ENCODE measurements at places on chromosomes 3 and 15.

DNA sequence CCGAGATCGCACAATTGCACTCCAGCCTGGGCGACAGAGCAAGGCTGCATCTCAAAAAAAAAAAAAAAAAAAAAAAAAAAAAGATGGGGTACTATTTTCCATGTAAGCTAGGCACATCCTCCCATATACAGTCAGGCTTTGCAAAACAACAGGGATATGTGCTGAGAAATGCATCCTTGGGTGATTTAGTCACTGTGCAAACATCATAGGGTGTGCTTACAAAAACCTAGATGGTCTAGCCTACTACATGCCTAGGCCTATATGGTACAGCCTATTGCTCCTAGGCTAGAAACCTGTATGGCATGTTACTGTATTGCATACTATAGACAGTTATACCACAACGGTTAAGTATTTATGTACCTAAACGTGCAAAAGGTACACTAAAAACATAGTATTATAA lies 75.0 kb downstream of the TTBK2 start:
- DNase-seq: no peak

DNA sequence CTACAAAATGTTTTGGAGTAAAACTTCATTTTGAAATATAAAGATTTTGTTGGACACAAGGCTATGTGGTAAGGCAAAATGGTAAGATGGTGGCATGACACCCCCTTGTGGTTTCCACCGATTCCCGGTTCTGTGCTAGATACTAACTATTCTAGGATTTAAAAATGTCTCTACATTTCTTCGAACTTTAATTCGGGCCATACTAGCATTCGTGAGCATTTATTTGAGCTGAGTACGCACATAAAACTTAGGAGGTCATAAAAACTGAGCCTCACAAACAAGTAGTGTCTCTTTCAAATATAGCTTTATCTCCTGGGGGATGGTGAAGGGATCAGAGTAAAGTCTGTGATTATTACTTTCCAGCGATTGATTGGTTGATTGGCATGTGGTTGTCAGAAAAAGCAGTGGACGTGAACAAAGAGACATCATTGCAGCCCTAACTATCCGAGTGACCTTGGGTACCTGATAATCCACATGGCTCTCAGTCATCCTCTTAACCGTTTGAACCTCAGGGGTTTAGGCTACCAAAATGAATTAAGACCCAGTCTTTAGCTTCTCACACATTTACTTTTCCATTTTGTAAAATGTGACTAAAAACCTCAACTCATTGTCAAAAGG lies 1.1 kb upstream of the ZNF639 start:
- peak; percentile 77 for DNase-seq

GRCh38 chr15:59307165-59307537 lies 65.5 kb downstream of the MYO1E start:
- no peak for DNase-seq

- DNase-seq: peak; percentile 30
These were observed 247.1 kb upstream of the CDIN1 start for GRCh38 chr15:36332301-36332700.

DNA sequence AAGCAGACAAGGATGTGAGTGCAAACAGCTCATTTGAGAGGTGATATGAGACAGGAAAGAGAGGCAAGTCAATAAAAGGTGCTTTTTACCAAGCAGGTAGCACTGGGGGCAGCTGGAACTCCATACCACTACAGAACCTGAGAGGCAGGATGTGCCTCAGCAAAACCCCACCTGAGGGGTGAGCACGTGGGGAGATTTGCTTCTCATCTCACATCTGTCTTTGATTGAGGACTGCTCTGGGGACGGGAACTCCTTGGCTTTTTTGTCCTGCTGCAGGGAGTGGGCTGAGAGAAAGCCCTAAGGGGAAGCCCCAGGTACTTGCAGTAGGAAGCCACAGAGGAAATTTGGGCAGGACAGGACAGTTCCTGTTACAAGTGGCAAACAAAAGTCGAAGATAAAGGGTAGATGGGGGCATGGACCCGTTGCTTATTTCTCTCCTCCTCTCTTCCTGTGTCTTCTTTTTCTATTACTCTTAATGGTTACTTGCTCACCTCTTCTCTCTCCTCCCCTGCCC lies 27.1 kb downstream of the CFAP161 start:
- no peak for DNase-seq

DNA sequence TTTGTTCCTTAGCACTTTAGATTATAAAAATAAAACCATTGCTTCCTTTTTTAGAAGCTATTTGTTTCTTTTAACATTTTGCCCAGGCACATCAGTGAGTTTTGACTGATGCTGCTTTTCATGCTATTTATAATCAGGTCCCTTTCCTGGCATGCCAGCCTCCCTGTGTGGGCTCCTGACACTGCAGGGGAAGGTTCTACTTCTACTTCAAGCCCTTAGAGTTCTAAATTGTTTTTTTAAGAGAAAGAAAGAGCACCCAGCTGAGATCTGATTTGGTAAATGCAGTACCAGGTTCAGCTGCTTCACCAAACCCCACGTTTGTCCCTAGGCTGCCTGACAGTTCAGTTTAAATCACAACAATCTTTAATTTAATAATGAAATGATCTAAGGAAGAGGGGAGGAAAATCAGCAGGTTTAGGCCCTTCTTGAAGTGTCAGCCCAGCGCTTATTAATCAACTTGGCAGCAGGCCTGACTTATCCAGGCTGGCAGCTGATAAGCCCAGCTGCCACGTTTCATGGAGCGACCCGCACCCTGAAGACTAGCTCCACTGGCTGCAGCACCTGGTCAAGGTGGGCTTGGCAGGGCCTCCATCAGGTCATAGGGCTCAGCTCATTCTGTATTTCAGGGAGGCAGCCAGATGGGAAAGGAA lies 29.0 kb downstream of the HGD start:
- no peak for DNase-seq

DNA sequence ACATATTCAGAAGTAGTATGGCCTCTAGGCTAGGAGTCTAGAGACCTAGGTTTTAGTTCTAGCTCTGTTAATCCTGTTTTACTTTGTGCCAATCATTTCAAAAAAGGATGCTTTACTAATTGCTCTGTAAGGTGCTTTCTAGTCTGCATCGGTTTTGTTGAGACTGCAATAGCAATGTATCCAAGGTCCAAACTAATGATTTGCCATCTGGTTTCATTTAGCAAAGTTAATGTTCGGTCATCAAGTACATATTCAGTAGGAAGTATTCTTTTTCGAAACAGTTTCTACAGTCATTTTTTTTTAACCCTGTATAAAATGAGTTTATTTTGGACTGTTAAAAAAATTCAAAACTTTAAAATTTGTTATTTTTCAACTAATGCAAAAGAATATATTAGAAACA lies 2.0 kb upstream of the GALK2 start:
- no peak for DNase-seq

GRCh38 chr15:25718169-25718536 lies 145.0 kb downstream of the ATP10A start:
- no peak for DNase-seq

- DNase-seq: no peak
These were observed 40.8 kb downstream of the MESD start for GRCh38 chr15:80948651-80949292.

- DNase-seq: peak; percentile 5
These were observed 38.5 kb upstream of the TFRC start for GRCh38 chr3:196120291-196120951.

- peak; percentile 50 for DNase-seq
These were observed 12.0 kb downstream of the EXOSC7 start for GRCh38 chr3:44988073-44988472.

GRCh38 chr15:46854564-46854963 lies 862.7 kb upstream of the SEMA6D start:
- DNase-seq: no peak

GRCh38 chr15:67901922-67902321 lies 62.1 kb upstream of the RNU6-1 start:
- no peak for DNase-seq

- peak; percentile 66 for DNase-seq
These were observed 120.1 kb downstream of the ANP32A start for GRCh38 chr15:68700455-68701123.

- no peak for DNase-seq
These were observed 189.3 kb upstream of the ROBO1 start for GRCh38 chr3:79957066-79957465.

DNA sequence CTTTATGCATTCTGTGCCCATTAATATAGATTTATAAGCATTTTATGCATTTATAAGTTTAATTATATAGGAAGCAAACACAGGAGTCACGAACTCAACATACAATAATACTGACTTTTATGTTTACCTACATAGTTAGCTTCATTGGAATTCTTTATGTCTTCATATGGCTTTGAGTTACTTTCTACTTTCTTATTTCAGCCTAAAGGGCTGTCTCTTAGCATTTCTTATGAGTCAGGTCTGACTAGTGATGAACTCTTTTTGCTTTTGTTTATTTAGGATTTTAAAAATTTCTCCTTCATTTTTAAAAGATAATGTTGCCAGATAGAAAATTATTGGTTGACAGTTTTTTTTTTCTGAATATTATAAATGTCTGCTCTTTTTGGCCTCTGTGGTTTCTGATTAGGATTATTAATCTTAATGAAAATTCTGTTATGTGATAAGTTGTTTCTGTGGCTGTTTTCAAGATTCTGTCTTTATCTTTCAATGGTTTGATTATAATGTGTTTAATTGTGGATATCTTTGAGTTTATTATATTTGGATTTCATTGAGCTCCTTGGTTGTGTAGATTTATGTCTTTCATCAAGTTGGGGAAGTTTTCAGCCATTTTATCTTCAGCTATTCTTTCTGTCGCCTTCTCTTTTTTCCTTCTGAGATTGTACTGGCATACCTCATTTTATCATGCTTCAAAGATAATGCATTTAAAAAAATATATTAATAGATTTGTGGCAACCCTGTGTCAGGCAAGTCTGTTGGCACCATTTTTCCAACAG lies 54.3 kb downstream of the ATP2C1 start:
- DNase-seq: no peak

DNA sequence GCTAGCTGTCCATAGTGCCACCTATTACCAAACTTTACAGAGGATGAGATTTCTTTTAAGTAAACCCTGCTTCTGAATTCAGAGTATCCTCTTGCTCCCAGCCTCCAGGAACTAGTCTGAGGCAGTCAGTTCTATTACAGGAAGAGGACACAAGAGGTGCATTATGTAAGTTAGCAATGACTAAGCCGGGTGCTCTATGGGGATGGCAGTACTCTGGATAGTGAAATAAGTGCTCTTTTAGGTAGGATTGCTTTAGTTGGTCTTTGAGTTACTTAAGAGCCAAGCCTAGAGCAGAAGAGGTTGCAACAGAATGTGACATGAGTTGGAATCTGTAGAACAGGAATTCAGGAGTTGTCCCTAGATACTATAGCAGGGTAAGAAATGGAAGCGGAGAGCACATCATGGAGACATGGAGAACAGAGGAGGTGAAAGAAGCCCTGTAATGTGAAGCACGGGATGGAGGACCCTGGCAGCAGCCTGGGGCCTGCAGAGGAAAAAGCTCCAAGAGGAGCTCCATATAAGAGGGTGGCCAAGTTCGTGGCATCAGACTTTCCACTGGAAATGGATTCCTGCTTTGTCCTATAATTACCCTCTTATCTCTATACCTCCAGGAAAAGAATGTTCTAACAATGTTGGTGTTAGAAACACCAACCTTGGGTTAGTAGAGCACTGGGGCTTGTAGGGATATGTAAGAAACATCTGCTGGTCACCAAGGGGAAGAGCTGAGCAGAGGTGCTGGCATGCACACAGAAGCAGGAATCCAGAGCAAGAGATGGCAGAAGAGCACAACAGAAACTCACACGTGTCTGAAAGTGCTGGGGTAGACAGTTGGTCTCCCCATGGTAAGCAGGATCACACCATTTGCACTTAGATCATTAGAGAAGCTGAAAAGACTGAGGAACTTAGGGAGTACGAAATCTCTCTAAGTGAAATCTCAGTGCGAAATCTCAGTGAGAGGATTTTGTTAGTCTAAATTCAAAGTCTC lies 851.1 kb downstream of the FHIT start:
- peak; percentile 10 for DNase-seq

DNA sequence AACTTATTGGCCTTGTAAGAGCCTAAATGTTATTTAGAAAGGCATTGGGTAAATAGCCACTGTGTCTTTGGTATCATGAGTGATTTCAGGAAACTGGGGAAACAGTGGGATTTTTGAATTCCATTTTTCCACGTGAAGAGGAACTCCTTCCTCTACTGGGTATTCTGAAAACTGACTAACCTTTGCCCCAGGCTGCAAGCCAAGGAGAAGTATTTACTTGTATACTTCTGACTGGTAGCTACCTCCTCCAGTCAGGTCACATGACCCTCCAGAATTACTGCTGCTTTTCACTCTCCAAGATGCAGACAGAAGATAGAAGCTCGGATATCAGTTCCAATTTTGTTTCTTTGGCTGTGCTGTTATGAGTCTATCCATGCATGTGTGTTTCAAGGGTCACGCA lies 50.9 kb upstream of the MAP3K13 start:
- DNase-seq: no peak

DNA sequence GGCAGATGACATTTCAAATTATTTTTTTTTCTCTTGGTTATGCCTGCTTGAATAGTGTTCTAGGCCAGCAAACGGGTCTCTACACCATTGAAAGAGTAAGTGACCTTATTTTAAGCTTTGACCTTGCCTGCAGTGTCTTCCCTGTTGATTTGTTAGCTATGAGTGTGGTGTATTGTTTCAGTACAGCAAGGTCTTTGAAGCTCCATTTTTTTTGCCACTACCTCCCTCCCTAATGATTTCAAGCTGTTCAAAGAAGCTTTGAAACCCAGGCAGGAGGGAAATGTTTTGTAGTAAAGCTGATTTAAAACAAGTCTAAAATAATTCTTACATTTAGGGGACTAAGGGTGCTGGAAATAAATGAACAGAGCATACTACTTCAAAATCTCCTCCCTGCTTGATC lies 1249.8 kb downstream of the ROBO1 start:
- no peak for DNase-seq

GRCh38 chr3:46464326-46465195 lies at the start of gene LTF:
TSS of gene LTF (minus strand) at chr3:46464905. CDS start at chr3:46464867, 38 bp downstream.
- no peak for DNase-seq
